Upper lobe of right lung (tissue), 1 donor: ENCODE measurements at places on chromosomes 16 and 17.

DNA sequence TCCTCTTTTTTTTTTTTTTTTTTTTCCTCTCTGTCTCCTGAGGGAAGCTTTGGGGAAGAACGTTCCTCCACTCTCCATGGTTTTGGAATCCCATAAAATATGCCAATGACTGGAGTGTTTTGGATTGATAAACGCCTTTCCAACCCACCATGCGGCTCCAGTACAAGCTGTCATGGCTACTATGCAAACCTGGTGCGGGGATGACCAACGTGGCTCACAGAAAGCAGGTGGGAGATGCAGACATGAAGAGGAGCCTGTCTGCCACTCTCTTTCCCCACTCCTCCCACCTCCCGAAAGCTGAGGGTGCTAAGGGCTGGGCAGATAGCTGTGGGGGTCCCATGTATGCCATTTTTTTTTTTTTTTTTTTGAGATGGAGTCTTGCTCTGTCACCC, 69.9 kb upstream of the SEC14L1 start:
- no peaks in the 10 kb centered on the region for H3K4me1 ChIP-seq
- no peak overlapping the region for H3K27ac ChIP-seq
- H3K36me3 ChIP-seq: no peaks in the 10 kb centered on the region

DNA sequence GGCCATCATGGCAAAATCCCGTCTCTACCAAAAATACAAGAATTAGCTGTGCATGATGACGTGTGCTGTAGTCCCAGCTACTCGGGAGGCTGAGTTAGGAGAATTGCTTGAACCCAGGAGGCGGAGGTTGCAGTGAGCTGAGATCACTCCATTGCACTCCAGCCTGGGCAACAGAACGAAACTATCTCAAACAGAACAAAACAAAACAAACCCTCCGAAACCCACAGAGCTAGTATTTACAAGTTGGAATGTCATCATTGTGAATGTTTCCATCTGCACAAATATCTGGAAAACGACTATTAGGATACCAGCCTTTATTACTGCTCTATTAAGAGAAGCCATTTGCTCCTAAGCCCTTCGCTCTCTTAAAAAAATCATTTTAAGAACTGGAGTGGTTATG, 26.0 kb downstream of the SMARCE1 start:
- DNase-seq: no peak
- H3K4me1 ChIP-seq: peaks cover 3% of the 10 kb centered on the region
- no peaks in the 10 kb centered on the region for H3K36me3 ChIP-seq
- H3K4me3 ChIP-seq: no peak overlapping the region
- no peaks in the 10 kb centered on the region for H3K27me3 ChIP-seq
- H3K27ac ChIP-seq: no peak overlapping the region

DNA sequence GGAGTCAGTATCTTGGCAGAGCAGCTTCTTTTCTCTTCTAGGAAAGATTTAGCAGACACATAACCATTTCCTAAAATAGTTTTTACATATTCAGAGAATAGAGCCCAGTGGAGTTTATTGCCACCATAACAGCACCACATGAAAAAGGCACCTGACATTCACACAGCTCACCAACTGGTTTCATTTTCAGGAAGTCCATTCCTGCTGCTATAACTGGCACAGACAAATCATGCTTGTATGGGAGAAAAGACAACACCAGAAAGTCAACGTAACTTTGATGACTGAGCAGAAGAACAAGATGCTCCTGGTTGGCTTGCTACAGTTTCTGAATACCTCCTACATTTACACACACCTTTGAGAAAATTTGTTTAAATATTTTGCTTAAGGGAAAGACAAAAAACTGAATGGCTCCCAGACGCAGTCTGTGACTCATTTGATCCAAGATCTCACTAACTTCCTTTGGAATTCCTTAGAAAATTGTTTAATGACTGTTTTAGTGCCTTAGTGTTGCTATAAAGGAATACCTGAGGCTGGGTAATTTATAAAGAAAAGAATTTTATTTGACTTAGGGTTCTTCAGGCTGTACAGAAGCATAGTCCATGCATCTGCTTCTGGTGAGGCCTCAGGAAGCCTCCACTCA, 1380.6 kb downstream of the CDH8 start:
- no peaks in the 10 kb centered on the region for H3K4me1 ChIP-seq
- H3K36me3 ChIP-seq: no peaks in the 10 kb centered on the region
- H3K4me3 ChIP-seq: no peak overlapping the region
- no peak for DNase-seq
- no peak overlapping the region for H3K27ac ChIP-seq
- H3K27me3 ChIP-seq: no peaks in the 10 kb centered on the region

DNA sequence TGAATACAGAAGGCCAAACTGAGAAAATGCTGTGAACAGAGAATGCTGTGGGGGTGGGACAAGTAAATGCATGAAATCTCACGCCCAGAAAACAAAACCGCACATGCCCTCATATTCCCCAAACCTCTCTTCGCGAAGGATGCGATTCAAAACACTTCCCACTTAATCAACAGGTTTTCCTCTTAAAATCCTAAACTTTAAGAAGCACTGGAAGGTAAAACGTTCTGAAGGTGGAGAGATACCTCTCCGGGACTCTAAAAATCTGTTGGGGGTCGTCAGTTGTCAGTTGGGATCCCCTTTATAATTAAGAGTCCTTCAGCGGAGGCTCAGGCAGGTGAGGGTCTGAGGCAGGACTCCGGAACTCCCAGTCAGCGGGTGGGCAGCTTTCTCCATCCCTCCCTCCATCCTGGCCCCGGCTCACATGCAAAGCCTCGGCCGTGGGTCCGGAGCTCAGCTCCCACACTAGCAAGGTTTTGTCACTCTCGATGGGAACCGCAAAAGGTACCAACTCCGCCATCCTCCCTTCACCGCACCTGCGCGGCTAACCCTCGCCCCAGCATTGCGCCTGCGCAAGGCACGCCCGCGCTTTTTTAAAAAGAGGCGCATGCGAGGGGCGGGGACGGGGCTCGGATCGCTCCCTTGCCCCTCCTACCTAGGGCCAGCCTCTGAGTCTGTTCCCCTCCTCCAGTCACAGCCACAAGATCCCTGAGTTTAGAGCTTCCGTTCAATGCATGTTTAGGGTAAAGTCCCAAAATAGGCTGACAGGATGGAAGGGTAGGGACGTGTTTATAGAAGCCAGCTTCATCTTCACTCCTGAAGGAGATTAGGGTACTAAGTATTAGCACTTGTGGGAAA, at the start of gene RDM1:
Gene RDM1, minus strand, starts transcription at position 563 of the 855 bp plus-strand sequence. Its CDS starts 46 bp downstream, at position 517.
- peak; percentile 76 for DNase-seq
- H3K27me3 ChIP-seq: no peaks in the 10 kb centered on the region
- peak within 1 kb of the TSS; percentile 43 for H3K4me3 ChIP-seq
- H3K27ac ChIP-seq: no peak within 1 kb of the TSS
- no peaks in the 10 kb centered on the region for H3K36me3 ChIP-seq
- peaks cover 13% of the 10 kb centered on the region for H3K4me1 ChIP-seq

GRCh38 chr17:6461792-6462524, 17.7 kb downstream of the PIMREG start:
- H3K4me3 ChIP-seq: no peak overlapping the region

- peaks cover 4% of the 10 kb centered on the region for H3K36me3 ChIP-seq
- H3K27ac ChIP-seq: no peak overlapping the region
- no peak overlapping the region for H3K4me3 ChIP-seq
- no peaks in the 10 kb centered on the region for H3K27me3 ChIP-seq
Observed at GRCh38 chr16:53848277-53848942, 144.5 kb downstream of the FTO start.

DNA sequence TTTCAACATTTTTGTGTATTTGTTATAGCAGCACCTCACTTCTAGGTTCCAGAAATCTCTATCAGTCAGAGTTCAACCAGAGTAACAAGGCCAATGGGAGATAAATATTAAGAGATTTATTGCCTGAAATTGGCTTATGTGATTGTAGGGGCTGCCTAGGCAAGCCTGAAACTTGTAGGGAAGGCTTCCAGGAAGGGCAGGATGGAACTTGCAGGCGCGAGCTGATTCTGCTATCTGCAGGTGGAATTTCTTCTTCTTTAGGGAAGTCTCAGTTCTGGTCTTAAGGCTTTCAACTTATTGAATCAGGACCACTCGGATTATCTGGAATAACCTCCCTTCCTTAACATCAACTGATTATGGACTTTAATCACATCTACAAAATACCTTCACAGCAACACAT, 199.5 kb upstream of the NLRP1 start:
- no peaks in the 10 kb centered on the region for H3K27me3 ChIP-seq
- H3K4me1 ChIP-seq: no peaks in the 10 kb centered on the region
- H3K36me3 ChIP-seq: no peaks in the 10 kb centered on the region
- H3K4me3 ChIP-seq: no peak overlapping the region
- no peak overlapping the region for H3K27ac ChIP-seq
- DNase-seq: no peak

GRCh38 chr17:7084088-7084487, 4.0 kb upstream of the CLEC10A start:
- H3K4me3 ChIP-seq: no peak overlapping the region
- peaks cover 4% of the 10 kb centered on the region for H3K4me1 ChIP-seq
- no peaks in the 10 kb centered on the region for H3K27me3 ChIP-seq
- no peaks in the 10 kb centered on the region for H3K36me3 ChIP-seq

GRCh38 chr16:18969855-18970240, 13.9 kb upstream of the TMC7 start:
- H3K4me1 ChIP-seq: no peaks in the 10 kb centered on the region
- DNase-seq: no peak
- no peaks in the 10 kb centered on the region for H3K27me3 ChIP-seq

DNA sequence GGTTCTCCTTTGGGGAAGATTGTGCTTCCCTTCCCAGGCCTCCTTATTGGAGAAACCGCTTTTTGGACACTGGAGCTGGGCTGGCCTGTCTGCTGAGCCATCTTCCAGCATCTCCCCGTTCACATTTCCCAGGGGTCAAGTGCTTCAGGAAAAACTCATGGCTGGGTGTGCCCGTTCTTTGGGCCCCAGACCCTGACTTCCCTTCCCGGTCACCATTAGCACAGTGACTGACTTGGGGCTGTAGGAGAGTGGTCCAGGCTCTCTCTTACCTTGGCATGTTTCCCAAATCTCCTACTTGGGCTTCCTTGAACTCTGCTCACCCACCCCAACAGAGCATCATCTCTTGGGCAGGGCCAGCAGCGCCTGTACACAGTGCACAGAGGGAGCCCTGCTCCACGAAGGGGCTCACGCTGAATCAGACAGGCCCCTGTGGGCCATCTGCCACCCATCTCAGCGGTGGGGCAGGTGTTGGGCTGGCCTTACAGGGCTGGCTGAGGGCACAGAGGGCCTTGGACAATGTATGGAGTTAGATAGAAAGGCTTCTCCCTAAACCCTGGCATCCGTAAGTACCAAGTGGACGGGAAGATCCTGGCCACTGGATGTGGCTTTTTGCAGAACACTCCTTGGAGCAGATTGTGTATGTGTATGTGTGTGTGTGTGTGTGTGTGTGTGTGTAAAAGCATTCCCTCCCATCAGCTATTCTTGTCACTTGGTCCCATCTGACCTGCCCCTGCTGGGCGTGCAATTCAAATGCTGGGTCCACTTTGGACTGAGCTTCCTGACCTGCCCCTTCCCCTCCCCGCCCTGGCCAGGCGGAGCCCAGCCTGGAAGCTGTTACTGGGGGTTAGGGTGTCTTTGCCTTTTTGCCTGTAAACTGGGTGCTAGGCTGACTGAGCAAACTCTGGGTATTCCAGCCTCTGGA, 24.9 kb upstream of the CDC42EP4 start:
- no peak overlapping the region for H3K27ac ChIP-seq
- no peaks in the 10 kb centered on the region for H3K27me3 ChIP-seq
- no peaks in the 10 kb centered on the region for H3K36me3 ChIP-seq
- peaks cover 6% of the 10 kb centered on the region for H3K4me1 ChIP-seq
- no peak for DNase-seq

DNA sequence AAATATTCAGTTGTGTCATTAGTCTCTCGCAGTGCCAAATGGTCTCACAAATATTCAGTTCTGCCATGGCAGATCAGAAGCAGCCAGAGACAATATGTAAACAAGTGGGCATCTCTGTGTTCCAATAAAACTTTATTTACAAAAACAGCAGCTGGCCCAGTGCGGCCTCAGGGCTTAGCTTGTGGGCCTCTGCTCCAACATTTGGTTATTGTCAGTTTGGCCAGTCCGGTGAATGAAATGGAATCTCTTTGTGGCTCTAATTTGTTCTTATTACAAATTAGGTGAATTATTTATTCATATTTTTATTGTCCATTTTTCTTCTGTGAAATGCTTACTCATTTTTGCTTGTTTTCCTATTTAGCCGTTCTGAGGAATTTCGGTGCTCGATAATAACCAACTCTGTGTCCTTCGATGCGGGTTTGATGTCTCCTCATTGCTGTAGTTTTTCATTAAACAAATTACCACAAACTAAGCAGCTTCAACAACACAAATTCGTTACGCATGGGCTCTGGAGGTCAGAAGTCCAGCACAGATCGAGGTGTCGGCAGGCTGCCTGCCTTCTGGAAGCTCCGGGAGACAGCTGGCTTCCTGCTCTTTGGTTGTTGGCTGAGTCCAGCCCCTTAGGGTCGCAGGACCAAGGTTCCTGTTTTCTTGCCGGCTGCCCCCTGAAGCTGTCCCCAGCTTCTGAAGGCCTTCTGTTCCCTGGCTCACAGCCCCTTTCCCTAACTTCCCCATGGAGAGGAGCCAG, 4.1 kb upstream of the SLC38A10 start:
- no peaks in the 10 kb centered on the region for H3K27me3 ChIP-seq
- H3K4me3 ChIP-seq: no peak overlapping the region
- no peaks in the 10 kb centered on the region for H3K36me3 ChIP-seq
- H3K27ac ChIP-seq: peak overlapping the region; percentile 68
- H3K4me1 ChIP-seq: peaks cover 16% of the 10 kb centered on the region

- DNase-seq: no peak
- peaks cover 20% of the 10 kb centered on the region for H3K36me3 ChIP-seq
- peaks cover 71% of the 10 kb centered on the region for H3K4me1 ChIP-seq
- no peaks in the 10 kb centered on the region for H3K27me3 ChIP-seq
- H3K27ac ChIP-seq: no peak overlapping the region
Observed at GRCh38 chr17:65018610-65019316, 37.8 kb downstream of the GNA13 start.

DNA sequence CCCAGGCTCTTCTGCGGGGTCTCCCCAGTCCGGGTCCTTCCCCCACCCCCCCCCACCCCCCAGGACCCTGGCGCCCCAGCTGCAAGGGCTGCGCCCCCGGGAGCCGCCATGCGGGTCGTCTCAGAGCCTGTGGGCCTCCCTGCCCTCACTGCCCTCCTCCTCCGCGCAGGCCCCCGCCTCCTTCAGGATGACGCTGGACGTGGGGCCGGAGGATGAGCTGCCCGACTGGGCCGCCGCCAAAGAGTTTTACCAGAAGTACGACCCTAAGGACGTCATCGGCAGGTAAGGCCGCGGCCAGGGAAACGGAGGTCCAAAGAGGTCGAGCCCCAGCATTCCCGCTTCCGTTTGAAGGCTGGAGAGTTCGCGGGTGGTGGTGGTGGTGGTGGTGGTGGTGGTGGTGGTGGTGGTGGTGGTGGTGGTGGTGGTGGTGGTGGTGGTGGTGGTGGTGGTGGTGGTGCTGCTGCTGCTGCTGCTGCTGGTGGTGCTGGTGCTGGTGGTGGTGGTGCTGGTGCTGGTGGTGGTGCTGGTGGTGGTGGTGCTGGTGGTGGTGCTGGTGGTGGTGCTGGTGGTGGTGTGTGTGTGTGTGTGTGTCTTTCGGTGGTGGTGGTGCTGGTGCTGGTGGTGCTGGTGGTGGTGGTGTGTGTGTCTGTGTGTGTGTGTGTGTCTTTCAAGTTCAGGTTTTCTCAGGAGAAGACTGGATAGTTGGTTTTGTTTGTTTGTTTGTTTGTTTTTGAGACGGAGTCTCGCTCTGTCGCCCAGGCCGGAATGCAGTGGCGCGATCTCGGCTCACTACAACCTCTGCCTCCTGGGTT, 615 bp downstream of the PHKG2 start:
- H3K36me3 ChIP-seq: peaks cover 48% of the 10 kb centered on the region
- peak; percentile 81 for DNase-seq
- peak overlapping the region; percentile 78 for H3K27ac ChIP-seq
- peak overlapping the region; percentile 70 for H3K4me3 ChIP-seq
- H3K27me3 ChIP-seq: no peaks in the 10 kb centered on the region

GRCh38 chr16:70725912-70726828, 40.3 kb upstream of the MTSS2 start:
- peaks cover 41% of the 10 kb centered on the region for H3K4me1 ChIP-seq
- H3K27ac ChIP-seq: peak overlapping the region; percentile 89
- H3K4me3 ChIP-seq: no peak overlapping the region
- DNase-seq: peak; percentile 80
